NCI-H1048 (cell line): ENCODE measurements at places on chromosomes 16 and 17.
A peak's percentile ranks its signal among the peaks of the same experiment; 100 is the strongest.

- DNase-seq: no peak
Measured at GRCh38 chr17:65277576-65277975, 140.4 kb downstream of the RGS9 start.

DNA sequence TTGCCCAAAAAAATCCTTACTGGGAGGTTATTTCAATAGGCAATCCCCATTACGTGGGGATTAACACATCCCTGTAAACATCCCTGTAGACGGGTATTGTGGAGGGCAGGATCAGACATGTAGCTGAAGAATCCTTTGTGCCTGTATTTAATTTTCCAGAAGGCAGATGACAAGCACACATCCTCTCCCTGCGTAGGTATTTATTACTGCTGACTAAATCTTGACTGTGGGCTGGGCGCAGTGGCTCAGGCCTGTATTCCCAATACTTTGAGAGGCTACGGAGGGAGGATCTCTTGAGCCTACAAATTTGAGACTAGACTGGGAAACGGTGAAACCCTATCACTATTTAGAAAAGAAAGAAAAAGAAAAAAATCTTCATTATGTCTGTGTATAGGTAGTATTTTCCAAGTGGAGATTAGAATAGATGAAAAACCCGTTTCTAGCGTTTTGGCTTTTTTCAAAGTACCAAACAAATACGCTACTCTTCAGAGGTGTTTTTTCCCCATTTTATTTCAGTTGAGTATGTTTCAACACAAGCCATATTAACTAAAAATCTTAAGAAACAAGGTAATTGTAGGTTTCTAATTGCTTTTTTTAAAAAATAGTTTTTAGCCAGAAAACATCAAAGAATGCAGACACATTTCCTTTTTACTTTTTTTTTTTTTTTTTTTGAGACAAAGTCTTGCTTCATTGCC is 1.5 kb upstream of the MARF1 start:
- DNase-seq: no peak

- DNase-seq: no peak
Measured at GRCh38 chr17:40555296-40556190, 9.7 kb downstream of the CCR7 start.

- DNase-seq: no peak
Measured at GRCh38 chr16:13189250-13189649, 287.9 kb downstream of the SHISA9 start.

- DNase-seq: no peak
Measured at GRCh38 chr17:27386206-27387075, 69.8 kb upstream of the KSR1 start.

DNA sequence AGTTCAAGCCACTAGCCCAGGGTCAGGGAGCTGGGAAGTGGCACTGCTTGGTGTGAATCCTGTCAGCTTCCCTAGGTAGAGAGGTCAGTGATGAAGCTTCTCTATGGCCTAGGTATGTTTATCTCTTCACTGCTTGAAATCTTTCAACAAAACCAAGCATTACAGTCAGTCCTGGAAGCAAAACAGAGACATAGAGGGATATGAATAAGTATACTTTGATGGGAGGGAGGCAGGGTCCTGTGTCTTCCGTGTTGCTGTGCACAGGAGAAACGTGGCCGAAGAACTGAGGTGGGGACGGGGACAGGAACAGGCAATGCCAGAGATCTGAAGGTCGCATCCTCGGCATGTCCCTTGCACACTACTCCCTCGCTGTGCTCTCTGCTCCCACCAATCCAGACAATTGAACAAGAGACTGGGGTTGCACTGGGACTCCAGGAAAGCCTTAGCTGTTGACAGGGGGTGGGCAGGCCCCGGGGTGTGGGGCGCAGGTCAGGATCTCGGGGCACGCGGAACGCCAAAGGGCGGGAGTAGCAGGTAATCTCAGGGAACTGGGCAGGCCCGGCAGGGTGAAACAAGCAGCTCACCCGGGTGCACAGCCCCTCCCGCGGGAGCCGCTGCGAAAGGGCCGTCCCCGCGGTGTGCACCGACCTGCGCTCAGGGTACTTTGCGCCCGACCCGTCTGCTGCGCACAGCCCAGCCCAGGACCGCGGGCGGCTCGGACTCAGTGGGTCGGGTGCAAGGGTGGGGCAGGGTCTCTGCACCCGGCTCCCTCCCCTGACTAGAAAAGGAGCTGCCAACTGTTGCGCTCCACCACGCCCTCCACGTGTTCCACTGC is at the start of gene MT1H:
TSS of gene MT1H (plus strand) at position 810 of the 835 bp plus-strand sequence. CDS start 71 bp downstream, outside the sequence.
- no peak for DNase-seq

DNA sequence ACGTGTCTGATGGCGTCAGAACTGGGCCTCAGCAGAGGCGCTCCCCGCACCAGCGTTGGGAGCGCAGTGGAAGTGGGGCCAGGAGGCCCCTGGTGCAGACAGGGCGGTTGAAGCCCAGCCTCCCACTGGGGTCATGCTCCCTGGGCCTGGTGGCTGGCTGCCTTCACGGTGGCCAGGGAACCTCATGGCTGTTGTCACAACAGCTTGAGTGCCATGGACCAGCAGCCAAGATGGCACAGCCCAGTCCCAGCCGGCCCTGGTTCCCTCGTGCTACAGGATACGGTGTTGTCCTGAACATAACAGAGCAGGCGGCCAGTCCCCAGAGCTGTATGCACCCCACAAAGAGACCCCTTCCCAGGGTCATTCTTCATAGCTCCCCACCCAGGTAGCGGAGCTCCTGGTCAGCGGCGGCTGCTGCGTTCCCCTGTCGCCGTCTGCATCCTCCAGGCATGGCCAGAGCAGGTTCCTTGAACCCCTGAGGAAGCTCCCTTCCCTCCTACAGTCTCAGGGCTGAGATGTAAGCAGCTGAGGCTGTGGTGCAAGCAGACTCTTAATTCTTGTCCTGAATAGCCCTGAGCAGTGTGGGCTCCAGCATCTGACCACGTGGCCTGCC is 29.7 kb downstream of the NME3 start:
- no peak for DNase-seq

DNA sequence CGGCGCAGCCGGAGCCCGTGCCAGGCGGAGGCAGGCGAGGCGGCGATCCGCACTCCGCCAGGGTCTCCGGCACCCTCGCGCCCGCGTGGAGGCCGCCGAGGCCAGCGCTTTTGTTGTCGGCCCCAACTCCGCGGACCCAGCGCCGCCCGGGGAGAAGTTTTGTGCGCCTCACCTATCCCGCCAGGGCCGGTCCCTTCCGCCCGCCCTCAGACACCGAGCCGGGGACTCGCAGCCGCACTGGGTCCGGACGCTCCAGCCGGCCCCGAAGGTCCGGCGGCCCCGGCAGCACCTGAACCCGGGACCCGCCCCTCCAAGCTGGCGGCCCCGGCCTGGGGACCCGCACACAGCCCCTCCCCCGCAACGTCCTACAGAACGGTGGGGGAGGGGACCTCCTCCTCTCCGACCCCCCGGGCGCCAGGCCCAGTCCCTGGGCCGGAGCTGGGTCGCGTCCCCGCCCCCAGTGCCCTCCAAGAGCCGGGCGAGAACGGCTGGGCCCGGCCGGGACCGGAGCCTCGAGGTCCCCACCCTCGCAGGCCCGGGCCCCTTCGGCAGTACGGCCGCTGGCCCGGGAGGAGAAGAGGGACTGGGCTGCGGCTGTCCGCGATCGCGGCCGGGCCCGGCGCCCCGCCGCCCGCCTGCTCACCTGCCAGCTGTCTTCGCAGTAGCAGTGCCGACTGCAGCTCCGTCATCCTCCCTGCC is 698 bp downstream of the UBE2G1 start:
- DNase-seq: no peak

DNA sequence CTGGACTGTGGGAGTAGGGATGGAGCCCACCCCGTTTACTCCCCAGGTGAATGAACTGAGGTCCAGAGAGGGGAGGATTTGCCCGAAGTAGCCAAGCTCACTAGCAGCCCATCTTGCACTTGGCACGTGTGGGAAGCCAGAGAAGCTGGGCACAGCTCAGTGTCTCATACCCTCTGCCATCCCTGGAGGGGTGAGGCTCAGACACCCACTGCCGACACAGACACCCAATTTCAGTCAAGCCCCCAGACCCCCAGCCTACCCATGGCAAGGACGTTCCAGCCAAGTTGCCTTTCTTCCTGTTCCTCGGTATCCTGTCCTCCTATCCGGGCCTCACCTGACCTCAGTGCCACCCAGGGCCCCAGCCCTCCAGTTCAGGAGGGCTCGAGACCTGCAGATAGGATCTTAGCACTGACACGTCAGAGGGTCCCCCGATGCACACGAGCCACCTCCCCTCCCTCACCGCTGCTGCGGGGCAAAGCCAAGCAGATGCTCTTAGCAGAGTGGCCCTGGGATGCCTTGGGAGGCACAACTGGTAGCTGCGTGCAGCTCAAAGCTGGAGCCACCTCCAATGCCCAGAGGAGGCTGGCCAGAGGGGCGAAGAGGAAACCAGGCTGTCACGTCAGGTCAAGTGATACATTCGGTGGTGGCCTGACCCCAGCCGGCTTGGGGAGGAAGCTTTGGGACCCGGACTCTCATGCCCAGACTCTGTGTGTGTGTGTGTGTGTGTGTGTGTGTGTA is 90.4 kb upstream of the TNRC6C start:
- DNase-seq: no peak

GRCh38 chr16:29925105-29925756 is 795 bp downstream of the KCTD13 start:
- DNase-seq: no peak

DNA sequence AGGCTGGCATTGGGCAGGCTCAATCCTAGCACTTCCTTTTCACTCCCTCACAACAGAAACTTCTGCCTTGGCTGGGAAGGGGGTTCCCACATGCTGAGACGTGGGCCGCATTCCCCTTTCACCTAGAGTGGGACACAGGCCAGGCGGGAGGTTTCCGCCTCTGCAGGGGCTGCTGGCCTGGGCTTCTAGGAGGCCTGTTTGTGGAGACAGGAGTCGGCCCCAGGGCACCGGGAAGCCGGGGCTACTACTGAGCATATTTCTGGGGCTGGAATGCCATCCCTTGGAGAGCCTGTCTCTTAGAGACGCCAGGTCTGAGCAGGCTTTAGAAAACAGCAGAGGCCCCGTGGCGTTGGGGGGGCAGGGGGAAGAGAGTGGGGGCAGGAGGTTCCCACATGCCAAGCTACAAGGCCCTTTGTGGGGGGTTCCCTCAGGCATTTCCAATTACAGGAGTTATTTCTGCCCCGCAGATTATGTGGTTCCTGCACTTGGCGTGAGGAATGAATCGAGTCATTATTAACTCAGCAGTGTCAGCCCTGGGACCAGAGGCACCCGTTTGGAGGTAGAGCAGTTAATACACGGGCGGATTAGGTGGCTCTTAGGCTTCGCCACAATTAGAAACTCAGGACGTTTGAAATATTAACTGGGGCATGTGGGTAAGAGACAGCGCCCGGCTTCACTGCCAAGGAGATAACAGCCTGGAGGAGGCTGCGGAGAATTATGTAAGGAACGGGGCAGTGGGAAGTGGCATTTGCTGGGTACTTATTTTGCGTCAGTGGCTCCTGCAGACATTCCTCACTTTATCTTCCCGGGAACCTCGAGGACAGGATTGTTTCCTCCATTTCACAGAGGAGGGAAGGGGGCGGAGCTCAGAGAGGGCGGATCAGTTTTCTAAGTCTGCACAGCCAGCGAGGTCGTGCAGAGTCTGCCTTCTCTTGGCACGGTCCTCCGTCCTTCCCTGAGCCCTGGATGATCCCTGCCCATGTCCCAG is 162.5 kb downstream of the MAF start:
- peak; percentile 65 for DNase-seq

- DNase-seq: no peak
Measured at GRCh38 chr17:81647640-81648012, 8.7 kb downstream of the PDE6G start.

DNA sequence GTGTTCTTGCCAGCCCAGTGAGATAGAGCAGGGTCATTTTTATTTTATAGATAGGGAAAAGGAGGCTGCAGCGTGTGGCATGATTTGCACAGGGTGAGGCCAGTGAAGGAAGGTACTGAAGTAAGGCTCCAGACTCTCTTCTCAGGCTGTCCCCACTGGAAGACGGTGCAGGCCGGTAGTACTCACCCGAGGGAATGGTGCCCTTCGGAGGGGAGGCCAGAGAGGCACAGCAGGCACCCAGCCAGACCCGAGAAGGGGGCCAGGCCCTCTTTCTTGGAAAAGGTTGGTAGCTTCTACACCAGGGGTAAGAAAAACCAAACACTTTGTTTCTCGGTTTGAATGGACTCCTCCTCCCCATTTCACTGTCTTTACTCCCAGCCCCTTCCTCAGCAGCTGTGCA is 288 bp downstream of the ANKRD40CL start:
- DNase-seq: no peak

DNA sequence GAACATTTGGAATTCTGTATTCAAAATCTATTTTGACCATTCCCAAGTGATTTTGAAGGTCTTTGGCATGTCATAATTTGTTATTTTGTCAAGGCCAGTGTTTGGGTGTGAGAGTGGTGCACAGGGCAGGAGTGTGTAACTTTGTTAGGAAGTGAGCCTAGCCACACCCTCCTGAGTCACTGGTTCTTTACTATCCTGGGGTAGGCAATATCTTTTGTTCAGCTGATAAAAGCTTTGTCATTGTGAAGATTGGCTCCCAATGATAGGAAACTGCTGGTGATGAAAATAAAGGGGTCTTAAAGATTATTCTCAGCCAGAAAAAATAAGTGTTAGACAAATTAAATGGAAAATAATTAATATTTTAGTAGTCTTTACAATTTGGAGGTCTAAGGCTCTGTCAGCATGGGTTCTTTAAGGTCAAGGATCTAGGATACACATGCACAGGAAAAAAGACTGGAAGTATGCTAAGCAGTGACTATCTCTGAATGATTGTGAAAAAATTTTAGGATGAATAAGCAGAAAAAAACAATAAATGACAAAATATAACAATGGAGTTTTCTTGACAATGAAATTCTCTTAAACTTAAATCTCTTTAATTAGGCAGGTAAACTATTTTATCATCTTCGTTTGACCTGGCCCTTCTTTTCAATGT is 5.1 kb downstream of the UBN1 start:
- no peak for DNase-seq

DNA sequence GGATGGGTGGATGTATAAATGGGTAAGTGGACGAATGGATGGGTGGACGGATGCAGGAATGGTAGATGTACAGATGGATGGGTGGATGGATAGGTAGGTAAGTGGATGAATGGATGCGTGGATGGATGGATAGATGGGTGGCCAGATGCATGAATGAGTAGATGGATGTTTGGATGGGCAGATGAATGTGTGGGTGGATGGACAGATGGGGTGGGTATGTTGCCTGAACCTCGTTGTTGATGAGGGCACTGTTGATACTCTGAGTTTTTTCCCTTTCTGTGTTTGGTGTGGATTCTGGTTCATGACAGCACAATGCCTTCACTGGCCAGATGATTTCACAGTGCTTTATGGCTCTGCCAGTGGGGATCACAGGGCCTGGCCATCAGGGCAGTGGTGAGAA is 208.3 kb downstream of the NPIPB11 start:
- DNase-seq: no peak

GRCh38 chr16:88640498-88641247 is 2.3 kb downstream of the IL17C start:
- no peak for DNase-seq

DNA sequence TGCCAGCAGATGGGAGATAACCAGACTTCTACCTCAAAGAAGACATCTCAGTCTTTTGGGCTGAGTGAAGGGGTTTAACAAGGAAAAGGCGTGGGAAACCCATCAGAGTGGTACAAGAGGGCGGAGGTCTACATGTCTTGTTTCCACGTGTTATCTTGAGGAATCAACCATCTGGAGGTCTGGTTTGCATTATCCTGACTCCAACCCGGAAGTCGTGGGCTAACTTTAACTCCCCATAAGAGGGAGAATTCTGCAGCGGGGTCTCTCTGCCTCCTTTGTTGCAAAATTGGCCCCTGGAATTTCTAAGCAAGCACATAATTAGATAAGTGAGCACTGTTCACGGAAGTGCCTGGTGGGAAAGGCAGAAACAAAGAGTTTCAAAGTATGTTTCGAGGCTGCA is 398.7 kb upstream of the C16orf82 start:
- no peak for DNase-seq

- no peak for DNase-seq
Measured at GRCh38 chr16:19911204-19911603, 26.6 kb upstream of the GPRC5B start.

GRCh38 chr17:47318197-47318918 is 5.4 kb upstream of the EFCAB13 start:
- no peak for DNase-seq
